ENCODE measurements at places on chromosomes 6 and 20. TPM values are rescaled to one million over a fixed set of nuclear protein-coding genes. Genes with fewer than 3 reads are reported as not detected.

DNA sequence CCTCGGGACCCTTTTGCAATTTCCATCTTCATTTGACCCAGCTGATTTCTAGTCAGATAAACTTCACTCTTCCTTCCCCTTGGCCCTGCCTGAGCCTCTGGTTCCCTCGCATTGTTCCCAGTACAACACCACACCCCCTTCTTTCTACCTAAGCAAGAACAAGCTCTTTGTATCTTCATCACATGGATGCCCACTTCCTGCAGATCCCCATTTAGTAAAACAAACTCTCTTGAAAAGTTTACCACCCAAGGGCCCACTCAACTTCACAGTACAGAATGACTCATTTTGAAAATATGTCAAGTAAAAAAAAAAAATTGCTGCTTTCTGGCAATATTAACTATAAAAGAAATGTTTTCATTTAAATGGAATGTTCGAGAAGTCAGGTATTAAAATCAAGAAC lies 5.2 kb downstream of the FAXC start:
- DNase-seq = no peak

GRCh38 chr6:34518669-34519365 lies 37.3 kb downstream of the SPDEF start:
- no peak for DNase-seq

- DNase-seq = no peak
These were observed 59.0 kb downstream of the THEMIS start for GRCh38 chr6:127841811-127842210.

GRCh38 chr6:155252581-155252980 lies 11.2 kb upstream of the CLDN20 start:
- DNase-seq = no peak

DNA sequence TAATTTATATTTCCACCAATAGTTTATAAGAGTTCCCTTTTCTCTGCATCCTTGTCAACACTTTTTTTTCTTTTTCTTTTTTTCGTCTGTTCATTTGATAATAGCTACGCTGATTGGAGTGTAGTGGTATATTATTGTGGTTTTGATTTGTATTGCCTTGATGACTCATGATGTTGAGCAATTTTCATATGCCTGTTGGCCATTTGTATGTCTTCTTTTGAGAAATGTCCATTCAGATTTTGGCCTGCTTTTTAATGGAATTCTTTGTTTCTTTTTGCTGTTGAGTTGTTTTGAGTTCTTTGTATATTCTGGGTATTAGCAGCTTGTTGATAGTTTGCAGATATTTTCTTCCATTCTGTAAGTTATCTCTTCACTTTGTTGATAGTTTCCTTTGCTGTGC lies 773.4 kb downstream of the KIF16B start:
- DNase-seq = no peak

GRCh38 chr20:9015984-9016324 lies 52.9 kb upstream of the PLCB4 start:
- DNase-seq = no peak

DNA sequence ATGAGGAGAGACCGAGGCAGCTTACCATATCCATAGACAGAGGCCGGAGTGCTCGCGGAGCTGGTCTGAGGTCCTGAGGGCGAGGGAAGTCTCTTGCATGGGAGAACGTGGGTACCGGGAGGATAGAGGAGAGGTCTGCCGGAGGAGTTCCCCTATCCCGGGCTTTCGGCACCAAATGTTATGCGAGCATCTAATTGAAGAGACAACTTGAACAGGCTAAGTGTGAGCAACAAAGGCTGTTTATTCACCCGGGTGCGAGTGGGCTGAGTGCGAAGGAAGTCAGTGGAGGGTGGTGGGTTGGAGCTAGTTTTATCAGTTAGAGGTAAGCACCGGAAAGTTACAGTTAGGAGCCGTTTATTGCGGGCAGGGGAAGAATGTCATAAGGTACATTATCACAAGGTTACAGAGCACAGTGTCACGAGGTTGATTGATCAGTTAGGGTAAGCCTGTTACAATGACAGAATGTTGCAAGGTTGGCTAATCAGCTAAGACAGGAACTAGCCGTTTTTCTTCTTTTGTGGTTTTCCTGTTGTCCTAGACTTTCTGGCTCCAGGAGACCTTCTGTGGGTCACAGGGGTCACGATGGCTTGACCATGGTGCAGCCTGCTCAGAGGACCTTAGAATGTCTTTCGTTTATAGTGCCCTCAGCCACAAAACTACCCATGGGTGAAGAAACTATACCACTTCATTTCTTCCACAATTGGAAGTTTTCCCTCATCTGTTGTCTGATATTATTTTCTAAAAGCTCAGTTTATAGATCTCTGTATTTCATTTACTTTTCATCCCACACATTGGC lies 746.0 kb upstream of the ADGRB3 start:
- DNase-seq = no peak

Gene ZNF311
- 0.65 TPM for total RNA-seq

Gene VGLL2
- total RNA-seq = not detected

Gene MYT1
- total RNA-seq = not detected
